Activated CD8-positive, alpha-beta memory T cell treated with anti-CD3 and anti-CD28 coated beads, Interleukin-2, amount 10 ng/mL, durations not matched to agents 7 days and 5 days (primary cell): ENCODE measurements at places on chromosomes 16 and 17.

DNA sequence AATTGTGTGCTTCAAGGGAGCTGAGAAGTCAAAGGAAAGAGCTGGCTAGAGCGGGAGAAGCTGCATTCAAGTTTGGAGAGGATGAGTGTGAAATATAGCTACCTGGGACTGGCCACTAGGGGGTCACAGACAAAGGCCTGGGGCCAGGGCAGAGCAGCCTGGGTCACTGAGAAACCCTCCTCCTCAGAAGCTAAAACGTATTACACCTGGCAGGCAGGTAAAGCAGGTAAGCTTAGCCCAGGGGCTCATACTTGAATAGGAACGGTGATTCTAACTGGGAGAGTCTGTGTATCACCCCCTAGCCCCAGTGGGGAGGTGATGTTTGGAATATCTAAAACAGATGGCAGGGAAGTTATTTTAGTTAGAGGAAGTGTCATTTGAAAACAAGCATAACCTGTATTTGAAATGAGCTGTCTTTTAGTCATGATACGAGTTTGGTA lies 6.8 kb downstream of the KRT37 start:
- DNase-seq = no peak

GRCh38 chr16:78745108-78746019 lies 645.9 kb downstream of the WWOX start:
- DNase-seq = no peak

DNA sequence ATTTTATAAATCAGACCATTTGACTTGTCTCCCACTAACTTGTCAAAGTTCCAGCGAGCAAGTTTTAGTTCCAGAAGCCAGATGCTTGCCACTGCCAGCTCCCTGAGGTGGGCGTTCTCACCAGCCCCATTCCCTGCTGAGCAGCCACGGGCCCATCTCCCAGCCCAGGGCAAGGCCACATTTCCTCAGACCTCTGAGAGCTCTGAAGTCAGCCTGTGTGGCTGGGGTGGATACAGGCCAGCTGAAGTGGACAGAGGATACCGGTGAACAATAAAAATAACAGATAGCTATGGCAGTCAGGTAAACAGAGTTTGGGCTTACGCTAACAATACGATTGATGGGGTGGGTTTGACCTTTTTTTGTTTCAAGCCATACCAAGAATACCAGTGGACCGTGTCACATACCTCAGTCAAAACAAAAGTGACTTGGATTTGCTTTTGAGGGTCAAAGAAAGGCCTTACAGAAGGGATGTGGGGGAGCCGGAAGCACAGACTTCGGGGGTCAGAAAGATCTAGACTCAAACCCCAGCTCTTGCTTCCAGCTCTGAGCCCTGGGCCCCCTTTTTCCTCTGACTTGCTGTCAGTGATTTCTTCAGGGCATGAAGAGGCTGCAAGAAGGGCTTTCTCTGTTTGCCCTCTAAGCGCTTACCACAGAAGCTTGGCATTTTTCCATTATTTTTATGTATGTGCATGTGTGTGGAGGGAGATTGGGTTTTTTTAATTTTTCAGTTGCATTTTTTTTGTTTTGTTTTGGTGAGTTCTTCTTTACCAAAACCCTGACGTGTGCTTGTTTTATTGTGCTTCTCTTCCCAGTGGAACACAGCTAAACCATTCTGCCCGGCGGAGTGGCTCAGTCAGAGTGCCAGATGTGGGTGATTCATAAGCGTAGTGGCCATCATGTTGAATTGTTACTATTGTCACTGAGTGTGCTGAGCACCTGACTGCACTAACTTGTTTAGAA lies 109.9 kb downstream of the GNAO1 start:
- no peak for DNase-seq

- no peak for DNase-seq
Observed at GRCh38 chr17:44167181-44167861, 3.2 kb upstream of the ASB16 start.

GRCh38 chr17:35449371-35449931 lies 885 bp upstream of the SLFN13 start:
- DNase-seq = no peak

DNA sequence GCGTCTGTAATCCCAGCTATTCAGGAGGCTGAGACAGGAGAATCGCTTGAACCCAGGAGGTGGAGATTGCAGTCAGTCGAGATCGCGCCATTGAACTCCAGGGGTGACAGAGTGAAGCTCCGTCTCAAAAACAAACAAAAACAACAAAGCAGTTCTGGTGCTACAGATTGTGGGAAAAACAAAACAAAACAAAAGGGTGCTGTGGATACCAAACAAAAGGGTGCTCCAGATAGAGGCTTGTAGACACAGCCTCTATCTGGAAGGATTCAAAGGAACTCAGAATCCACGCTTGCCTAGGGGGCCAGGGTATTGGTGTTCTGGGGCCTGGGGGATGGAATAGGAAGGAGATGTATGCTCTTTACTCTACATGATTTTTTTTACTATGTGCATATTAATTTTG lies 2.5 kb downstream of the MYLK3 start:
- DNase-seq = no peak

- no peak for DNase-seq
Observed at GRCh38 chr16:74660383-74660782, 6.3 kb downstream of the RFWD3 start.

GRCh38 chr16:89458551-89458950 lies 31.8 kb downstream of the ANKRD11 start:
- no peak for DNase-seq
